ENCODE measurements at places on chromosomes 11 and 22.
A peak's percentile ranks its signal among the peaks of the same experiment; 100 is the strongest.

DNA sequence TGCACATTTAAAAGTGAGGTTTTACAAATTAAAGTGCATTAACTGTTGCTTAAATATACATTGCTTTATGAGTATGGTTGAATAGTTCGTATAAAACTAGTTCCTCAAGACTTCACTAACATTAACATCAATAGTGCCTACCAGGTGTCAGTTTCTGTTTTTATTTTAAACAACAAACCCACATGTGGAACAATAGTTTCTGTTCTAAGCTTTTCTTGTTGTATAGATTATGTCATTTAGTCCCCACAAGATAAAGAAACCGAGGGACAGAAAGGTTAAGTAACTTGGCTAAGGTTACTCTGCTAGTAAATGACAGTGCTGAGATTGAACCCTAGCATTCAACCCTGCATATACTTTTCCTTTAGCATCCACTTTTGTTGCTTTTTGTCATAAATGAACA is 41.4 kb upstream of the ST14 start:
- DNase-seq, result no peak

DNA sequence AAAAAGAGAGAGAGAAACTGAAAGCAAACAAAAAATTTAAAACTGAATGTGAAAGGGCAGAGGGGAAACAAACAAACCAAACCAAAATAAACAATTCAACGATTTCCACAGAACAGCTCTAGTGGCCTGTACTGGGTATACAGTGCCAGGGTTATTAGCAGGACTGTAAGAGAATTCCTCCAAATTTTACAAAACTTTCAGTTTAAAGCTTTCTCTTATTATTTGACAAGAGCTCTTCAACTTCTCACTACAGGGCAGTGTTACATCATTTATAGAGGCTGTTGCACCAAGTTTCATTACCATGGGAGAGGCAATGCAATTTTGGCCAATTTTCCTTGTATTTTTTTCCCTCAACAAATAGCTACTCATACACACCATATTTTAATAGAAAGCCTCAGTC is 44.3 kb upstream of the CLPB start:
- no peak for DNase-seq

GRCh38 chr11:72700146-72700545 is 25.9 kb upstream of the PDE2A start:
- DNase-seq, result no peak

GRCh38 chr11:73200256-73200655 is 17.8 kb upstream of the P2RY2 start:
- DNase-seq, result no peak

- DNase-seq, result no peak
These were observed 569.9 kb upstream of the ANO5 start for GRCh38 chr11:21622995-21623394.

GRCh38 chr22:21051145-21051830 is 5.5 kb downstream of the LRRC74B start:
- no peak for DNase-seq

- no peak for DNase-seq
These were observed 129.9 kb downstream of the PGR start for GRCh38 chr11:100999756-101000155.

GRCh38 chr11:111417011-111417765 is 38.1 kb upstream of the POU2AF1 start:
- no peak for DNase-seq

DNA sequence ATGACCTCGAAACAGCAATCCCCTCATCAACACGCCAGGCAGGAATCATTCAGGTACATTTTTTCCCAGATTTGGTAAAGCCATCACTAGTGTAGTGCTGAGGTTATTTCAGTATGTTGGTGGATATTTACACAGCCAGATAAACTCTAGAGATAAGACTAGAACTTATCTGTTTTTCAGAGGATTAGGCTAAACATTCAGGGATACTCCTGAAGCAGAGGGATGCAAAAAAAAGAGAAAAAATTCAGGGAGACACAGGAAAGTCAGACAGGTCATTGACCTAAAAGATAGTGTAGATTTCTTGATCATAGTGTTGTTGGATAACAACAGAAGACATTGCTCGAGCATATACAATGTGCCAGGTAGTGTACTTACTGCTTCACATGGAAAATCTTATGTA is 93.2 kb downstream of the ATM start:
- DNase-seq, result no peak

DNA sequence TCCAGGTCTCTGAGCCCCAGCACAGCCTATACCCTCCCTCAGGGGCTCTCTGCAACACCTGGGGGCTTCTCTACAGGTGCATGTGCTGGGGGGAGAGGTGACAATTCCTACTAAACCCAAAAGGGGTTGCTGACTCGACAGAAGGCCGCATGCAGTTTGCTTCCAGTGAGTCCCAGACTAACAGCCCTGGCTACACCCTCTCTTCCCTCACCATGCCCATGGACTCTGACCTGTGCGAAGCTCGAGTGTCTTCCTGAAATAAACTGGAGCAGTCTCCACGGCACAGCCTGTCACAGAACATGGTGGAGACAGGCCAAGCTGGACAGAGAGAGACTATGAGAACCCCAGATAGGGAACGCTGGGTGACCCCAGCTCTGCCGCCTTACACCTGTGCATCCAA is 16.6 kb downstream of the PLEKHA7 start:
- no peak for DNase-seq

DNA sequence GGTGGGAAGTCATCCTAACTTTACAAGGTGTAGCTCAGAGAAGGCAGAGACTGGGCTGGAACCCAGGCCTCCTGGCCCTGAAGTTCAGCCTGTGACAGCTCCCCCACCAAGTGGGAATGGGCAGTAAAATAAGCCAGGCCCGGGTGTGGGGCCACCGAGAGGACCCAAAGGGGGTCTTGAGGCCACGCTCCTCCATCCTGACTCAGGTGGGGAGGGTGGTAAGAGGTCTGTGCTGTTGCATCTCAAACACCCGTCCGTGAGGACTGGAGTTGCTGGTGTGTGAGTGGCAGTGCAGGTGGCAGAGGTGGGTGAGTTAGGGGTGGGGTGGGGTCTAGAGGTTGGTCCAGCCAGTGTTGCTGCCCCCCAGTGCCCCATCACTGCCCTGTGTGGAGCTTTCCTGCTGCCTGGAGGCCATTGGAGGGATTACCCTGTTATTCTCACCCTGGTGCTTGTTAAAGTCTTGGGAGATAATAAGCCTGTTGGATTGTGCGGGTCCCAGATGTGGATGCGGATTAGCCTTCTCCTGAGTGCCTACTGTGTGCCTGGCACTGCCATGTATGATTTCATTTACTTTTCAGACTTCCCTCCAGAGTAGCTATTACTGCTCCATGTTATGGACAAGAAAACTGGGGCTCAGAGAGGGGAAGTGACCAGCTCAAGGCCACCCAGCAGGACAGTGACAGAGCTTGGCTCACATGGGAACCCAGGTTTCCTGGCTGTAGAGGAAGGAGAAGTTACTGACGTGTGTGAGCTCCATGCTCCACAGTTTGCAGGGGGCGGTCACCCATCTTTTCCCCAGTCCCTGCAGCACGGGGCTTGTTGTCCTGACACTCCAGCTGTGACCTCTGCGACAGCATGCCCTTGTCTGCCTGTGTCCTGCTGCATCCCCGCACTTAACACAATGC is 12.9 kb downstream of the SERPINH1 start:
- DNase-seq, result no peak

DNA sequence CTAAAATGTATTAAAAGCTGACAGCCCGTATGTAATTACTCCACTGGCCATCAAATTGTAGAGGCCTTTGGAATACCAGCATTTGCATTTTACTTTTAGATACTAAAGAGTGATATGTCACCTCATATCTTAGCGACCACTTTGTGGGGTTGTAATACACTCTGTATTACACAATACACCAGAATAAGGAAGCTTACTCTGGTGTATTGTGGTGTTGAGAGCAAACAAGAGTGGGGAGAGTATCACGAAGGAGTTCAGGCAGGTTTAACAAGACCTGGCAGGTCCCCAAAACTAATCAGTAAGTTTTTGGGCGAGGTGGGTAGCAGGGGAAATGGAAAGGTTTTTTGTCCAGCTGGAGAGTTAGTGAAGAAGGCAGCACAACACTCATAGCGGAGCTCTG is 3.2 kb downstream of the NUP50 start:
- peak; percentile 44 for DNase-seq

DNA sequence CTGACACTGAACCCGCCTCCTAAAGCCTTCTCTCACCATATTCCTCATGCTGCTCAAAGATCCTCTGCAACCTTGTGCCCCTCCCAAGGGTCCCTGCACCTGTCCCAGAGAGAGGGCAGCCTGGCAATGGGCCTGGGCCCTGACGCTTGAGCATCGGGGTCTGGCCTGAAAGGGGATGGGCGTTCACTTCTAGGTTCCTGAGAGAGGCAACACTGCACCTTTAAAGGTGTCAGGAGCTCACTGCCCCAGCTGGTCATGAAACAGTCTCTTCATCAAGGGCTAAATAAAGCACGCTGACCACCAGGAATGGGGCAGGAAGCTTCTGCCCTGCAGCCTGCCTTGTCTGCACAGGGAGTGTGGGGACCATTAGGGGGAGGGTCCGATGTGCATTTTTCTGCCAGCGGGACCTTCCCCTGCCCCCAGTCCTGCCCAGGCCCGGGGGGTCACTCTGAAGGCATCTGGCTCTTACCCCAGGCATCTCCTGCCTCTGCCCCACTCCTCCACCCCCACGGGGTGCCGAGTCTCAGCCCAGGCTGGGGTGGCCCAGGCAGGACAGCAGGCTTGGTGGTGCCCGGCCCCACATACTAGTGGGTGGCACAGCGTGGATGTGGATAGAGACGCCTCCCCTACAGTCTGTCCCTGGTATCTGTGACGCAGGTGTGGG is 3.5 kb downstream of the C11orf21 start:
- DNase-seq, result no peak

DNA sequence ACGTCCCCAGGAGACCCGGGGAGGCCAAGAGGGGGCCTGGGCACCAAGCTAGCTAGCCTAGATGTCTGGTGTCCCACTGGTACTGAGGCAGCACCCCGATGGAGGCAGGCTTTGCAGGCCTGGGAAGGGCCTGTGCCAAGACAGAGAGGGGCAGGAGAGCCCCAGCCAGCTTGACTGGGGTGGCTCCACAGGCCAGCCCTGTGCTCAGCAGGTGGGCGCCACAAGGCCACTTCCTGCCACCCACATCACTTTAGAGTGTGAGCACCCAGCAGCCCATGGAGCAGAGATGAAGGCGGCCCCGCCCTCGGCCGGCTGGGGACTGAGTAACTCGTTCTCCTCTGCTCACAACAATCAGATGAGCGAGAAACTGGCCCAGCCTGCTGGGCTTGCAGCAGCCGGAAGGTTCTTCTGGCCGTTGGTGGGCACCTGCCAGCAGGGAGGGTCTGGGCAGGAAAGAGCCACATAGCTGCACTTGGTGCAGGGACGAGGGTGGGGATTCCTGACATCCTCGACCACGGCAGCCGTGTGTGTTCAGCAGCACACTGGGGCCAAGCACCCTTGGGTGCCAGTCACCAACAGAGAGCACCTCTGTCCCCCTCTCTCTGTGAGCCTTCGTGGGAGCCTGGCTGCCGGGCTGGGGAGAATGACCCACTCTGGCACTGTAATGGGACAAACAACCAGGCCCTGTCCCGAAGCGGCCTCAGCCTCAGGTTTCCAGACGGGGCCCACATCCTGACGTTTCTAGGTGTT is 7.6 kb downstream of the OSBPL5 start:
- DNase-seq, result no peak

DNA sequence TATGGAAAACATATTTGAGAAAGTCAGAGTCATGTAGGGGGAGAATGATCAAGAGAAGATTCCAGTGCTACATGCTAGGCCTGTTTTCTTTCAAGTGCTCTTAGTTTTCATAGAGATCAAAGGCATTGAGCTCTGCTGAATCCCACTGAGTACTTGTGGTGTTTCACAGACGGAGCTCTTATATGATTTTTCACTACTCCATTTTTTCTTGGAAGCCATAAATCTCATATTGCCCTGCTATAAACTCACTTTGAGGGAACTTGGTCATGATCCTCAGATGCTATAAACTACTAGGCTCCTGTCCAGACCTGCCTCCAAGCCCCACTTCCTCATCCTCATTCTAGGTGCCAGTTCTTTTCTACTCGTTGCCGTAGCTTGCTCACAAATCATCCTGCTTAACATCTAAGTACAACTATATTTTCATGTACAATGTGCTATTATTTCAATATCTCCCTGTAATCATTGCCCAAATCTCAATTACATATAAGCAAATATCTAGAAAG is 180.8 kb upstream of the CCDC179 start:
- DNase-seq, result no peak

- DNase-seq, result no peak
These were observed 2.3 kb downstream of the PKNOX2 start for GRCh38 chr11:125166764-125167291.
